GM06990 (cell line): ENCODE measurements at places on chromosomes 5 and 9.

DNA sequence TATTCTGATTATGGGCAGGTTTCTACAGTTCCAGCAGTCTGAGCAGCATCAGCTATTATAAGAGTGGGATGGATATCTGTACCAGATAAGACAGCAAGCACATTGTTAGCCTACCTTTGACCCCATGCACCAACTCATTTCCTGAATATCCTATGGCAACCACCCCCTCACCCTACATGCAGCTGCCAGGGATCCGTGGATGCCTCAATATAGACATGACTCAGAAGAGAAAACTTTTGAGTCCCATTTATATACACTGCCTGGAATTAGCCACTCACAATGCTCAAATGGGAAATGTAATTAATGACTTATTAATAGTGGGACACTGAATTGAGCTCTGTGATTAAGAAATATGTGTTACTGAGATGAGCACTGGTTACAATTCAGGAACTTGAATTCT is 124.4 kb downstream of the SSBP2 start:
- DNase-seq: no peak

- no peak for DNase-seq
Observed at GRCh38 chr5:18113721-18114120, 479.5 kb downstream of the TAF11L14 start.

DNA sequence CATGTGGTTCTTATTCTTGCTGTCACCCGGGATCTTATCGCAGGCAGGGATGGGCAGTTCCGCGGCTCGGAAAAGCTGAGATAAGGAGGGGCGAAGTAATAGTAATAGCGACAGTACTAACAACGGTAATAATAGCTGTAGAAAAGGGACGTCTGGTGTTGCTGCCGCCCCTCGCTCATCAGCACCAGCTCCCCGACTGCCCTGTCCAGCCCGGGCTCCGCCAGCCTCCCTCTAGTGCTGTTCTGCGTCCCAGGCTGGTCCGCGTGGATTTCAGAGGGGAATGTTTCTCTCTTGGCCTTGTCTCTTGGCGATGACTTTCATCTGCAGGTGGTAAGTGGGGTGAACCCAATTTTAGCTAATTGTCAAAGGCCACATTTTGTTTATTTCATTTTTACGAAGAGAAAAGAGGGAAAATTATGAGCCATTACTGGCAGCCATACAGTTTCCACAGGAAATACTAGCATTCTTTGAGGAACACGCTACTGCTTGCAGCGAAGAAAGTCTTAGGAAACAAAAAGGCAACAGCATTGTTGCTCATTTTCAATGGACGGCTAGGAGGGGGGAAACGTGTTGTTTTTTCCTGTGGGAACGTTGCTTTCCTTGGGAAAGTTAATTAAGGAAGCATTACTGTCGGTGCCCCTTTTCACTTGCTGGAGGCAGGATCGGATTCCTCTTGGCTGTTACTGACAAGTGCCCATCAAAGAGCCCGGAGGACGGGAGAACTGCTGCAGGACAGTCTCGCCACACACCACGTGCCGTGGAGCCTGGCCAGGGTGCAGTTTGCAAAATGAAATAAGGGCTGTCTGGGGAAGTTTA is 762 bp downstream of the SNCAIP start:
- DNase-seq: peak; percentile 19

DNA sequence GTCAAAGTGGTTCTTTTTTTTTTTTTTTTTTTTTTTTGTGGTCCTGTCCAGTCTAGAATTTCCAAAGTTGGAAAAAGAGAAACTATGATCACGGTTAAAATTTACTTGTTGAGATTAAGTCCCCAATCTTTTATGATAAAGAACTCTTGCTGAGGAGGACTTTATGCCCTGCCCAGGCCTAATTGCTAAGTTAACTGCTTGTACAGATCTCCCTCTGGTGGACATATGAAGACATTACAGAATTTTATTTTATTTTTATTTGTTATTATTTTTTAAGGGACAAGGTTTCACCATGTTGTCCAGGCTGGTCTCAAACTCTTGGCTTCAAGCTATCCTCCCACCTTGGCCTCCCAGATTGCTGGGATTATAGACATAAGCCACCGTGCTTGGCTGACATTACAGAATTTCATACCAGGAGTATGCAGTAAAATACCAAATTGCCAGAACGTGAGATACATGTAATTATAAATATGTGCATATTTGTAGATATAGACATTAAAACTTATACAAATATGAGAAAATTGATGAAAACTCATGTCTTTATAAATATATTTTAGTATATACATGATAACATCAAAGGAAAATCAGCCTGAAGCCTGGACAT is 91.2 kb downstream of the RFK start:
- DNase-seq: no peak

DNA sequence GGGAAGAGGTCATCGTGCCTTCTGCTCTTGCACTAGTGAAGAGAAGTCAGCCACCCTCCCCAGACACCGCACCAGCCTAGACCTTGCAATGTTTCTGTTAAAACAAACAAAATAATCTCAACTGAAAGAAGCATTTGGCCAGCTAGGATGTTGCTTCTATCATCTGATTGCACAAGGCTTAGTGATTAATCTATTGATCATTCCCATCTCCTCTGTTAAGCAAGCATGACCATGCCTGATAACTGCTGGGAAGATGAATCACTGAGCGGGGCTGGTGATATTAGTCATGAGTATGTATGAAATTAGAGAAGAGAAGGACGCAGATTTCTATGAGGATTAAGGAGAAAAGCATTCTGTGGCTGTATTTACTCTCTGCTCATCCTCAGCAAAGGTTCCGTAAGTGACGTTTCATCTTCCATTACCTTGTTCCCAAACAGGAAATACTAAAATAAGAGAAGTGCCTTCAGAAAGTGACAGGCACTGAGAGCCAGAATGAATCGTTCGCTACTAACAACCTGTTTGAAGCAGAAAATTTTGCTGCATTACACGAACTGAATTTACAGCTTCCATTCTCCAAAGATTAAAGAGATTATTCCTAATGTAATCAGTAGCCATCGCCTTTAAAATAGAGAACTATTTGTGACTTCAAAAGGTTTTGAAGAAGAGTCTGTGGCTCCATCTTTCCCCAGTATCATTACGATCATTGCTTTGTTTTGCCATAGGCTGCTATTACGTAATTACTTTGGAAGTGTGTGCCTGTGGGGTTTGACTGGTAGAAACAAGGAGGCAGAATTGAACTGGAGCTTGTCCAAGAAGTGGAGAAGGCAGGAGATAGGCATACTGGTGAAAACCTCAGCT is 219.1 kb downstream of the MED10 start:
- no peak for DNase-seq

GRCh38 chr5:51398875-51399642 is 15.8 kb downstream of the ISL1 start:
- no peak for DNase-seq

DNA sequence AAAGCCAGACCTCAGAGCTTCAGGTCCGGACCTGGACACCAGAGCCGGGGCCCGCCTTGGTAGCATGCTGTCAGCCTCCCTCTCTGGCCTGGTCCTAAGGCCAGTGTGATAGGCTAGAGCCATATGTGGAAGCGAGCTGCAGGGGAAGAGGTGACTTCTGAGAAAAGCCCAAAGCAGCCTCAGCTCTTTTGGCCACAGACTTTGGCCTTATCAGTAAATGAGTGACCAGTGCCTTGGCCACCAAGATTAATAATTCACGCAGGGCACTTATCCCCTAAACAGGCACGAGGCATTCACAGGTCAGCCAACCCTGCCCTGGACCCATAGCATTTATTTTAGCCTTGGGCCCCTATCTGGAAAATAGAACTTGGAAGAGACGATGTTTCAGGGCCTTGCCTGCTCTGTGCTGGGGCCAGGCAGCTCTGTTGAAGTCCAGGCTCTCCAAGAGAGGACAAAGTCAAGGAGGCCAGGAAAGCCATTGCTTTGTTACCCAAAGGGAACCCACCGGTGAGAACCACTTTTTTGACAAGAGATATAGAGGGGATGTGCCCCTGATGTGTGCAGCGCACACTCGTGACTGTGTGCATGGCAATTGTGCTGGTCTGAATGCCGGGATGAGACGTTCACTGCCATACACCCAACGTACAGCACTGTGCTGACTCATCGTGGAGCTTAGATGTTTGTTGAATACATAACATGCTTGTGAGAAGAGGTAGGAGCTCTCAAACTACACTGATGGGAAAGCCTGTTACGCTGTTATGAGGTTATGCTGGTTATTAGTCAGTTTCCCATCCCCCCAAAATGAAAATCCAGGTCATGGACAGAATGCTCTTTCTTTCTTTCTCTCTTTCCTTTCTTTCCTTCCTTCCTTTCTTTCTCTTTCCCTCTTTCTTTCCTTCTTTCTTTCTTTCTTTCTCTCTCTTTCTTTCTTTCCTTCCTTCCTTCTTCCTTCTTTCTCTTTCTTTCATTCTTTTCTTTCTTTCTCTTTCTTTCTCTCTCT is 5.0 kb upstream of the SLC34A1 start:
- DNase-seq: no peak

GRCh38 chr5:42005561-42006153 is 80.6 kb downstream of the FBXO4 start:
- DNase-seq: peak; percentile 1

DNA sequence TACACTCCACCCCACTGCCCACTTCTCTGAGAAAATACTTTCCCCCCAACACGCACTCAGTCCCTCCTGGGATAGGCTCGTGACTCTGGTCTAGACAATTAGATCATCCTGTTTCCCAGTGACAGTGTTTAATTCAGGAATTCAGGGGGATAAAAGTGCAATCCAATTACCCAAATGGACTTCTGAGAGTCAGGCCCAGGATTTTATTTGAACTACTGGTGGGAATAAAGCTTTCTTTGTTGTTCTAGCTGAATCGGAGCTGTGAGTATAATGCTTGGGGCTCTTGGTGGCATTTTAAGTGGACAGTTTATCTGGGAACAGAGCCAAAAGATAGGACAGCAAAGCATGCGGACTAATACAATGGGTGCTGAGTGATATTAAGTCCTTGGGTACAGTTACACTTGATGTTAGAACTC is 683.3 kb downstream of the MAT2B start:
- no peak for DNase-seq

GRCh38 chr5:88727705-88728313 is 155.2 kb downstream of the MEF2C start:
- no peak for DNase-seq
